Stimulated activated CD8-positive, alpha-beta memory T cell treated with anti-CD3 and anti-CD28 coated beads, Interleukin-4, amount 100 ng/mL, for 4 hours (primary cell): ENCODE measurements at places on chromosomes 16 and 17.

GRCh38 chr17:70159980-70160379 lies 9.4 kb upstream of the KCNJ2 start:
- no peak for DNase-seq

DNA sequence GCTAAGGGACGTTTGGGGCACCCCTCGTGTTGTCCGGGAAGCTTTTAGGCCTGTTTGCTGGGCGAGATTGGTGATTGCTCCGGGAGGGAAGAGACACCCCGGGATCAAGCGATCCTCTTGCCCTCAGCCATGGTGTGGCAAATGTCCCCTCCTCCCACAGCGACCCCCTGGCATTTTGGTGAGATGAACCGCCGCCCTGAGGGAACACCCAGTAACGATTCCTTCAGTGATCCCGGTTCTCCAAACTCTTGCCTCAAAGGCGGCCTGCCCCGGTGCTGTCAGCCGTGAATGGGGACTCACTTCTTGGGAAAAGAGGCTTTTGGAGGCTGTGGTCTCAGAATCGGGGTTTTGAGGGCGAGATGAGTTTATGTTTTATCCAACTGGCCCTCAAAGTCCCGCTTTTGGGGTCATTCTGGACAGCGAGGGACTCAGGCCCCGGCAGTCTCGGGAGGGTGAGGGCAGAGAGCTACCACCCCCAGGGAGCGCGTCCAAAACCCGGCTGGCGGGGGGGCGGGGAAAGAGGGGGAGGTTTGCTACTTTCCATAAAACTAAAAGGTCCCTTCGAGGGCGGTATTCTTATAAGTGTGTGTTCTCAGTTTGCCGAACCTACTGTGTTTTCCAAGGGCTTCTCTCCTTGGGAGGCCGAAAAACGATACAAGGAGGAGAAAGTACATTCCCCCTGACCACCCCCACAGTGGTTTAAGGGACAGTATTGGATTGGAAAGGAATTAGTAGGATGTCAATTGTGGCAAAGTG lies 232.7 kb downstream of the MRTFB start:
- DNase-seq, result no peak

GRCh38 chr16:67750466-67750865 lies 31.4 kb upstream of the GFOD2 start:
- no peak for DNase-seq

GRCh38 chr16:53960954-53961616 lies 257.1 kb downstream of the FTO start:
- DNase-seq, result no peak

DNA sequence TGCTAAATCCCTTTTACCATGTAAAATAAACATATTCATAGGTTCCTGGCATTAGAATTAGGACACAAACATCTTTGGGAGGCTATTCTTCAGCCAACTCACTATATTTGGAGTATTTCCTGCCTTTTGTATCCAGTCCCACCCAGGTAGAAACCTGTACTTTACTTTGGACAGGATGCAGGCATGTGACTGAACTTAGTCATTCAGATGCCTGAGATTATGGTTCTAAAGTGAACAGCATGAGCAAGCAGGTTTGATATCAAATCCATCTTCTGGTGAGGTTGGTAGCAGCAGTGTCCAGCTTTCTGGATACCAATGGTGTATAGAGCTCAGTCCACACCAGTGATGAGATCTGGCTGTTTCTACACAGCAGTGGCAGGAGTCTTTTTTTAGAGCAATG lies 20.2 kb downstream of the CA10 start:
- no peak for DNase-seq

- no peak for DNase-seq
Observed at GRCh38 chr16:50651835-50652438, 29.2 kb downstream of the SNX20 start.

- no peak for DNase-seq
Observed at GRCh38 chr16:85252461-85252860, 140.2 kb upstream of the CIBAR2 start.

GRCh38 chr17:13736916-13737315 lies 135.2 kb upstream of the HS3ST3A1 start:
- no peak for DNase-seq

DNA sequence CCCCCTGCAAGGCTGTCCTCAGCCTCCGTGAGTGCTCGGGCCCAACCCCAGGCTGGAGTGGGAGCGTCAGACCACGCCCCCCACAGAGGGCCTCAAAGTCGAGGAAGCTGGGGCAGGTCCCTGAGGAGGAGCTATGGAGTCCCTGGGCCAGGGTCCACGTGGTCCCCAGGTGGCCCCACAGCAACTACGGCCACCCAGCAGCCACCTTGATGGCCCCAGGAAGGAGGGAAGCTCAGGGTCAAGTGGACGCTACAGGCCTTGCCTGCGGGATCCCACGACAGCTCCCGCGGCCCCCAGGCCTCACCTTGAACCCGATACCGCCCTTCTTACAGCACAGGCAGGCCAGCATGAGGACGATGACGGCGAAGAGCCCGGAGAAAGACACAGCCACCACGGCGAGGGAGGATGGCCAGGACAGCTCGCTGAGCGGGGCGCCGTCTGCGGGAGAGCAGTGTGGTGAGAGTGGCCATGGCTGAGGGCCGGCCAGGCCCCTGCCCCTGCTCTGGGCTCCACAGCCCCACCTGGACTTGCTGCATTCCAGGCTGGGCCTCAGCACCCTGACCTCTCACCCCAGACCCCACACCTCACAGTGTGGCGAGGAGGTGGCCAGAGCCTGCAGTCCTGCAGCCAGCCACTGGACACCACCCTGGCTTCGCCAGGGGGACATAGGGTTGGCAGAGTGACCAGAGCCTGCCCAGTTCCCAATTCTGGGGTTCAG lies 31.1 kb upstream of the PVALEF start:
- no peak for DNase-seq

DNA sequence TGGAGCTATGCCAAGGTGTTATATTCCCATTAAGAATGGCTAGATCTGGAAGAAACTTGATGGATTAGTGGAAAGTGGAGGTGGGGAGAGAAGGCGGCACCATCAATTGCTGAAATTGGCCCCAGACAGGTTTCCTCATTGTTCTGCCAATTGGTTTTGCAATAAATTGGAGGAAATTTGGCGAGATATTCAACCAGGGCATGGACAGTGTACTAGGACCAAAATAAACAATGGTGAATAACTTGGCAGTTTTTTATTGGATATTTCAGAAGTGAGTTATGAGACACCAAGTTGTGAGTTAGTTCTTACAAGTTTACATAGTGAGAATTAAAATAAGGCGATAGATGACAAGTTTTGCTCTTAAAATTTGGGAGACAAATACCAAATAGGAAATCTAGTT lies 41.1 kb upstream of the SOX9 start:
- no peak for DNase-seq

DNA sequence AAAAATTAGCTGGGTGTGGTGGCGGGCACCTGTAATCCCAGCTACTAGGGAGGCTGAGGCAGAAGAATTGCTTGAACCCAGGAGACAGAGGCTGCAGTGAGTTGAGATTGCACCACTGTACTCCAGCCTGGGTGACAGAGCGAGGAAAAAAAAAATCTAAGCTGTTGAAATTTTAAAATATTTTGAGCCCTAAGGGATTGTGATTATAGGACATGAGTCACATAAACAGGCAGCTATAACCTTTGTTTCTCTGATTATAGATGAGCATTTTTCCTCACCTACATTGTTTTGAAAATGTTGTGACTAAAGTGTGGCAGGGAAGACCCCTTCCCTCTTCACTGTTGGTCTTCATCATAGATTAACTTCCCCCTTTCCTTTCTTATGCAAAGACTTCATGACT lies 135.5 kb downstream of the MGAT5B start:
- DNase-seq, result no peak

- no peak for DNase-seq
Observed at GRCh38 chr17:34406226-34406625, 43.2 kb upstream of the CCL1 start.

DNA sequence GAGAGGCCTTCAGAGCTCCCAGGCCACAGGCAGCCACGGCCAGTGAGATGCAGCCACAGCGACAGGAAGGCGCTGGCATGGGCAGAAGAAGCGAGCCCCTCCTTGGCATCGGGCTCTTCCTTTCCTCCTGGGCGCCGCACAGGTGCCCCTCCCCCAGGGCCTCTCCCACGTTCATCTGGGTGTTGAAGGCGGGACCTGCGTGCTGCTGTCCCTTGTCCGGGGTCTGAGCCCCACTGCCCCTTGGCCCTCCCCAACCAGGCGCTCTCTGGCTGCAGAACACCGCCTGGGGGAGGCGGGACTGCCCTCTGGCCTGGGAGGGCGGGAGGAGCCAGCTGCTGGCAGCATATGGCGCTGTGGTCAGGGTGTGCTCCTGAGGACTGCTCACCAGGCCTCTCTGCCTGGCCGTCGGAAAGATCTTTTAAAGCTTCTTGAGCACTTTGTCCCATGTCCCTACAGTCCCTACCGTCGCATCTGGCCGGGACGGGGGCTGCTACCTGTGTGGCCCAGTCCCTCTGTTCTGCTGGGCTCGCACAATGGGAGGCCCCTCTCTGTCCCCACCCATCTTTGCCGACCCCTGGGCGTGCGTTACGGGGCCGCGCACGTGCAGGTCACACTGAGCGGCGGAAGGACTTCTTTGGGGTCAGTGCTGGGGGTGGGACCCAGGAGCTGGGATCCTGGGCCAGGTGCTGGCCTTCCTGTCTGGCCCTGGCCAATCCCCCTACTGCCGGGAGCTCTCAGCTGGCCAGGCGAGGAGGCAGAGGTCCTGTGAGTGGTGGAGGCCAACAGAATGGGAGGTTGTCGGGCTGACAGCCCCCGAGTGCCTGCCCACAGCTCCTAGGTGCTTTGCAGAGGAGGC lies 1.7 kb downstream of the SLC25A10 start:
- DNase-seq, result no peak

- no peak for DNase-seq
Observed at GRCh38 chr17:62895320-62896301, 70.4 kb upstream of the TANC2 start.

DNA sequence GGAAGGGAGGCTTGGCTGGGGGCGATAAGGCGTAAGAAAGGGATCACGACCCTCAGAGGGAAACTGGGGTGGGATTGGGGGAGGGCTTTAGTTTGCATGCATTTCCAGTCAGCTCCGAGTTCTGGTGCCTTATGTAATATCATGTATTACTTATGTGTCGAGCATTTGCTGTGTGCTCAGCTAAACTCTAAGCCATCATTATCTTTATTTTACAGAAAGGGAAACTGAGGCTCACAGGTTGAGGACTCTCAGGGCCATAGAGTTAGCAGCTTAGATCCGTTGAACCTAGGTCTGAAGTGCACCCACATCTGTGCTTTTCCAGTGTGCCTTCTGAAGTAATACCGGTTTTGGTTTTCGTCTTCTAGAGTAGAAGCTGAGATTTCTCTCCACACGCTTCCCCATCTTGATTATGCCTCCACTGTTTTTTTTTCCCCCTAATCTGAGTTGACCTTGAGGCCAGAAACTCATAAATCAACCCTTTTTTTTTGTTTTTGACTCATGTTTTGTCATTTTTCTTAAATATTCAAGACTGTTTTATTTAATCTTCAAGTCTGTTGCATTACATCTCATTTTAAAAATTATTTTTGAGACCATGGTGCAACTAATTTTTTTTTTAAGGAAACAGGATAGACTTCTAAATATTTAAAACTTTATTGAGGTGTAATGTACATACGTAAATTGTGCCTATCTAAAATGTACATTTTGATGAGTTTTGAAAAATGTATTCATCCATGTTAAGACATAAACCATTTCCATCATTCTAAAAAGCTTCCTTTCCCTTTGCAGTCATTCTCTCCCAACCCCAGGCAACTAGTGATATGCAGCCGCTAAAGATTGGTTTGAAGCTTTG lies 741 bp downstream of the CYB5B start:
- DNase-seq, result no peak

- DNase-seq, result no peak
Observed at GRCh38 chr16:51134876-51135275, 16.2 kb downstream of the SALL1 start.

- DNase-seq, result no peak
Observed at GRCh38 chr17:37107406-37108083, 158.8 kb downstream of the AATF start.

- no peak for DNase-seq
Observed at GRCh38 chr17:78248051-78248914, 16.9 kb downstream of the TMEM235 start.

DNA sequence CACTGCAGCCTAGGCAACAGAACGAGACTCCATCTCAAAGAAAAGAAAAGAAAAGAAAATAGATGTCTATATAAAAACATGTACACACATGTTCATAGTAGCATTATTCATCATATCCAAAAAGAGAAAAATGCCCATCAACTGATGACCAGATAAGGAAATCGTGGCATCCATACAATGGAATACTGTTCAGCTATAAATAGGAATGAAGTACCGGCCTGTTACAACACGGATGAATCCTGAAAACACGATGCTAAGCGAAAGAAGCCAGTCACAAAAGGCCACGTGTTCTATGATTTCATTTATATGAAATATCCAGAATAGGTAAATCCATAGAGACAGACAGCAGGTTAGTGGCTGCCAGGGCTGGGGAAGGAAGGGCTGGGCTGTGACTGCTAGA lies 65.8 kb downstream of the TBC1D16 start:
- DNase-seq, result no peak

DNA sequence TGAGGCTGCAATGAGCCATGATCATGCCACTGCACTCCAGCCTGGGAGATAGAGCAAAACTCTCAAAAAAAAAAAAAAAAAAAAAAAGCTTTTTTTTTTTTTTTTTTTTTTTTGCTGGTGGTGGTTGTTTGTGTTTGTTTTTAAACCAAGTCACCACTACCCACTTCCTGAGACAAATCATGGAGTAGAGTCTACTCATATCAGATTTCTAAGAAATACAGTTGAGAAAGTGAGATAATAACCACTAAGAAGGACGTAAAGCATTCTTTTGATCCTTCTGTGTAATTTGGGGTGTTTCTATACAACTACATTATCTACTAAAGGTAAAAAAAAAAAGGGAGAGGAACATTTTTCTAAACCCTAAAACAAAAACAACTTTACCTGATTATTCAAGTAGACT lies 38.0 kb downstream of the AXIN2 start:
- no peak for DNase-seq

DNA sequence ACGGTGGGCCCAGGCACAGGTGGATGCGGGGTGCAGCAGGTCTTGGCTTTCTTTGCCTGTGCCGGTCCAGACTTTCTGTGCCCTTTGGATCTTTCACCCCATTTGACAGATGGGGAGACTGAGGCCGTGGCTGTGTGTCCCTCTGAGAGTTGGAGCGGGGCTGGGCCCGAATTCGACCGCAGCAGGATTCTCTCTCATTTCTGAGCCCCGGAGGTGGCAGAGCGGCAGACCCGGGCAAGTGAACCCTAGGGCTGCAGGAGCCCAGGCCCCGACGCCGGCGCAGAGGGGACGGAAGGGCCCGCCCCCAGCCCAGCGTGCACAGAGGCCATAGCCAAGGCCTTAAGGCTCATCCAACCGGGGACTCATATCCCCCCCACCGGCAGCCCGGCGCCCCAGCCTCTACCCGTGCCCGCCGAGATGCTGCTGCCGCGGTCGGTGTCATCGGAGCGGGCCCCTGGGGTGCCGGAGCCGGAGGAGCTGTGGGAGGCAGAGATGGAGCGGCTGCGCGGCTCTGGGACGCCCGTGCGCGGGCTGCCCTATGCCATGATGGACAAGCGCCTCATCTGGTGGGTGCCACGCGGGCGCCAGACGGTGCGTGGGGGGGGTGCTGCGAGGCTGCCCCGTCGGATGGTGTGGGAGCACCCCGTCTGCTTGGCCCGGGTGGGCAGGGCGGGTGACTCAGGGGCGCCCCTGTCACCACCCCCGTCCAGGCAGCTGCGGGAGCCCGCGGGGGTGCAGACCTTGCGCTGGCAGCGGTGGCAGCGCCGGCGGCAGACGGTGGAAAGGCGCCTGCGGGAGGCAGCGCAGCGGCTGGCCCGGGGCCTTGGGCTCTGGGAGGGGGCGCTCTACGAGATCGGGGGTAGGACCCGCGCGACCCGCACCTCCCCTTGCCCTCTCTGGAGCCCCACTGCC lies 857 bp downstream of the TMC8 start:
- DNase-seq, result no peak
